ENCODE measurements at places on chromosomes 4 and X.

DNA sequence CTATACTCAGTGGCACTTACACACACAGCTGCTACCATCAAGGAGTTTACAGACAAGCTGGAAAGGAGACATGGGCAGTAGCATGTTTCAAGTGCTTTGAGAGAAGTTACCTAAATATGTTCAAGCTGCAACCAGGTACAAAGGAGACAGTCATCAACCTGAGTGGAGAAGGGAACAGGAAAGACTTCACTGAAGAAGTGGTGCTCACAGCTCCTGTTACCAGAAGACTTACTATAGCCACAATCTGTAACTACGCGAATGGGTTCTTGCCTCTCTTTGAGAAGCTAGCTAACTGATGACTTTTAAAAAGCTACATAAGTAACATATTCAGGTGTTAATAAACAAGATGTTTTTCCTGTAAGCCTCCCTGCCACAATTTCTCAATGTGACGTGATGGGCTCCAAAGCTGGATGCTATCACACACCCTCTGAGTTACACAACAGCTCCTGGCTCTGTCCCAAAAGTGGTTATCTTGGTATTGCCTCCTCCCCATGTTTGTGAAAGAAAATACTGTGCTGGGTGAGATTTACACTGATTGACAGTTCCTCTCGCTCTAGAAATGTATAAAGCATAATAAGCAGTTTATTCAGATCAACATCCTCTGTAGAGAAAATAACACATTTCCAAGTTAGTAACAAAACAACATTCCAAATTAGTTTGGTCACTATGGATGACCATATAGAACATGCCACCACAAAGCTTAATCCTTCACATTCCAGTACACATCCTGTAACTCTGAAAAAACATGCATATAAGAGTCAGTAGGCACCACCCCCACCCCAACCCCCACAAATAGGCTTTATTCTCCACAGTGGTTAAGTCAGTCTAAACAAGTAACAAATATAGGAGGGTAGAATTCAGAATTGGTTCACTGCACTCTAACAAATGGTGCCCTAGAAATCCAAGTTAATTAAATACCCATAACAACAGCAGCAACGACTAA is 81.8 kb downstream of the FRYL start:
- DNase-seq, result peak; percentile 75

- no peak for DNase-seq
Measured at GRCh38 chrX:136255541-136255940, 4.3 kb upstream of the MAP7D3 start.

GRCh38 chr4:87077914-87078585 is 142.4 kb downstream of the KLHL8 start:
- no peak for DNase-seq

DNA sequence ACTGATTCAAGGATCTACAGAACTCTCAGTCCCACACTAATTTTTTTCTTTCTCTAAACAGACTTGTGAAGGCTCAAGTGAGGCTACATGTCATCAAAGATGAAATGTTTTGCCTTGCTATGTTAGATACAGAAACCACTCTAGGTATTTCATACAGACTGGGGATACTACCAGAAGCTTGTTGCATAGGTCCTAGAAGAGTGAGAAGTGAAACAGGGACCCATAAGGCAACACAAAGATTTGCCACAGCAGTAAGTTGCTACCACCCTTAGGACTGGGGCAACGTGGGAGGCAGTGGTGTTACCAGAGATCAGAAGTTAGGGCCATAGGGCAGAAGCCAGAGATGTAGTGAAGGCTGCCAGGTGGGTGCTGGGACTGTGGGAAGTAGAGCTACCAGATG is 50.7 kb upstream of the MID1IP1 start:
- no peak for DNase-seq

GRCh38 chr4:104879367-104879766 is 267.3 kb upstream of the TET2 start:
- DNase-seq, result no peak

DNA sequence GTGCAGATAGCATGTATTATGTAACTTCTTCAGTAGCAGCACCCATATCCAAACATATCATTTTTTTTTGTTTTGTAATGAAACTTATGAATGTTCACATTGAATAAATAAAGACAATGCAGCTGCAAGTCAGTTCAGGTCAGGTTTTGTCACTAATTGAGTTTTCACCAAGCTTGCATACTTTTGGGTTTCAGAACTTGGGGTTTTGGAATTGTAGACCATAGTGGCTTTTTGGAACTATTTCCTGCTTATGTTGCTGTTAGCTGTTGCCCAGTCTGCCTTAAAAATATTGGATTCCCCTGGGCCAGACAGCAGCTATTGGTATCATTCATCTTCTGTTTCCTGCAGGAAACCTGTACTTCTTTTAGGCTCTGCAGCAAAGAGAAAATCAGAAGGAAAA is 113.4 kb upstream of the LIMCH1 start:
- no peak for DNase-seq

Data from eye (tissue), 1 donor.